Ureter (tissue), 1 donor: ENCODE measurements at places on chromosomes 2 and 18. TPM values are rescaled to one million over a fixed set of nuclear protein-coding genes. Genes with fewer than 3 reads are reported as not detected.

LOXHD1 gene
- total RNA-seq = 0.29 TPM

ABCB11 gene
- total RNA-seq = 0.18 TPM

GPR35 gene
- 1.6 TPM for total RNA-seq

LAMA3 gene
- 28.7 TPM for total RNA-seq

PDK1 gene
- 31.4 TPM for total RNA-seq

LIPG gene
- 6.2 TPM for total RNA-seq

DPP10 gene
- 1.0 TPM for total RNA-seq

HOXD1 gene
- 11.1 TPM for total RNA-seq

CCDC85A gene
- total RNA-seq = 1.5 TPM

MFF gene
- total RNA-seq = 73.0 TPM

UCN gene
- total RNA-seq = 0.68 TPM

PREPL gene
- total RNA-seq = 72.2 TPM

FAM228A gene
- total RNA-seq = 1.2 TPM

COMMD1 gene
- 34.0 TPM for total RNA-seq

SERPINB3 gene
- total RNA-seq = not detected

TFPI gene
- 54.7 TPM for total RNA-seq

FOXD4L1 gene
- total RNA-seq = 0.39 TPM

VIL1 gene
- total RNA-seq = not detected

CAPN13 gene
- total RNA-seq = 67.4 TPM

SLC30A3 gene
- not detected for total RNA-seq

ELOA2 gene
- total RNA-seq = not detected

GRHL1 gene
- 61.6 TPM for total RNA-seq

PREB gene
- total RNA-seq = 45.6 TPM
